ENCODE measurements at places on chromosomes 7 and 10. TPM values are rescaled to one million over a fixed set of nuclear protein-coding genes. Genes with fewer than 3 reads are reported as not detected.

ADCY1 gene
- 0.62 TPM for total RNA-seq

CALCR gene
- not detected for total RNA-seq

RAPGEF5 gene
- total RNA-seq: 0.24 TPM

NRG3 gene
- not detected for total RNA-seq

ADGRA1 gene
- 16.8 TPM for total RNA-seq

PRXL2A gene
- total RNA-seq: 0.31 TPM

PNLIPRP1 gene
- total RNA-seq: not detected
